Activated T-helper 1 cell treated with anti-CD3 and anti-CD28 coated beads, Interleukin-12 subunit alpha, Interleukin-12 subunit beta, Interleukin-2, Interleukin-4 antibody, amounts not matched to agents 30 ng/mL and 10 ng/mL and 1 ng/mL, durations not matched to agents 14 hours and 24 hours and 36 hours (primary cell): ENCODE measurements at places on chromosomes 4 and X.

GRCh38 chr4:98605216-98605615, 53.2 kb downstream of the TSPAN5 start:
- DNase-seq, result no peak

DNA sequence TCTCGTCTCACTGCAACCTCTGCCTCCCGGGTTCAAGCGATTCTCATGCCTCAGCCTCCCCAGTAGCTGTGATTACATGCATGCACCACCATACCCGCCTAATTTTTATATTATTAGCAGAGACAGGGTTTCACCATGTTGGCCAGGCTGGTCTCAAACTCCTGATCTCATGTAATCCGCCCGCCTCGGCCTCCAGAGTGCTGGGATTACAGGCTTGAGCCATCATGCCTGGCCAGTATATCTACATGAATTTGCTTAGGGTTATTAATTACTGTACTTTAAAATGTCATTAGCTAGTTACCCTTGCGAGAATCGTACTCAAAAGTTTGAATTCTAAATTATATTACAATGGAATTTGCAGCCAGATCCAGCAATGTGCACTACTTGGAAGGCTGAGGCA, 8.9 kb downstream of the CPEB2 start:
- DNase-seq, result no peak

GRCh38 chr4:177455561-177455970, 13.3 kb upstream of the AGA start:
- DNase-seq, result no peak

DNA sequence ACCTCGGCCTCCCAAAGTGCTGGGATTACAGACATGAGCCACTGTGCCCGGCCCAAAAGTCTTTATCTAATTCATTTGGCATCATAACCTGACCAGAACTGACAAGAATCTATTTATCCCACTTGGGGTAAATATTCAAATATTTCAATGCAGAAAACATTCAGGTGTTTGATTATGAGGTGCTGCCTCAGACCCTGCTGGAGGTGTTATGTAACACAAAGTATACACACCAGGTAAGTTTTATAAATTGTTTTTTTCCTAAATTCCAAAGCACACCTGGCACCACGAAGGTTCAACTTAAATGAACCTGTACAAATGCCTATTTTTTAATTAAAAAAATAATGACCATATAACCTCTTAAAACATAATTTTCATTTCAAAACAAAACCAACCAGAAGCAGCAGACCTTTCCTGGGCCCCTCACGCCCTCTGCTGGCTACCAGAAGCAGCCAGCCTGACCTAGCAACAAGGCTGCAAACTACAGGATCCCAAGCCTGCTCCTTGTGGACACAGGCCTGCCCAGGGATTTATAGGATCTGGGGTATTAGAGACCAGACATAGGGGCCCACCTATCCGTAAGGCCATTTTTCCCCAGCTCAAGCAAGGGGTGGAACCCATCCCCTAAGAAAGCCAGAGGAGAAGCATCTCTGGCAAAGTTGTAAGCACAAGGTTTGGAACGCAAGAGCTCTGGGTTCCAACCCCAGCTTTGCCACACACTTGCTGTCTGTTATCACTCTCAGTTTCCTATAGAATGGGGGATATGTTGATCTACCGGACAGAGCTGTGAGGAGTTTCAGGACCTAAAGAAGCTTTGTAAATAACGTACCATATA, 11.7 kb downstream of the OTUD5 start:
- no peak for DNase-seq

DNA sequence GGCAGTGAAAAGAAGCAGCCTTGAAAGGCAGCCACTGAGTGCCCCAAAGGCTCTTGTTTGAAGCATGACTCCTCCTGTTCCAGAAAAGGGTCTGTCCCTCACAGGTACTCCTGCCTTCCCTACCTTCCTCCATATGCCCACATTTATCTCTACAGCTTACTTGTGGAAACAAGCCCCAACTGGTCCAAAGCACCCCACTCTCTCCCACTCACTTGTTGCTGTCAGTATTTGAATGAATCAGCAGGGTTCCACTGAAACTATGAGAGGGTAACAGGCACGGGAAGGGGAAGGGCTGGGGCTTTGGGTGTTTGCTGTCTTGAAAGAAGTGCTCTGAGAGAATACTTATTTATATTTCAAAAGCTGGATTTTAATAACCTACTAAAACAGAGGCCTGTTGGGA, 34.9 kb downstream of the GPR143 start:
- DNase-seq, result no peak

DNA sequence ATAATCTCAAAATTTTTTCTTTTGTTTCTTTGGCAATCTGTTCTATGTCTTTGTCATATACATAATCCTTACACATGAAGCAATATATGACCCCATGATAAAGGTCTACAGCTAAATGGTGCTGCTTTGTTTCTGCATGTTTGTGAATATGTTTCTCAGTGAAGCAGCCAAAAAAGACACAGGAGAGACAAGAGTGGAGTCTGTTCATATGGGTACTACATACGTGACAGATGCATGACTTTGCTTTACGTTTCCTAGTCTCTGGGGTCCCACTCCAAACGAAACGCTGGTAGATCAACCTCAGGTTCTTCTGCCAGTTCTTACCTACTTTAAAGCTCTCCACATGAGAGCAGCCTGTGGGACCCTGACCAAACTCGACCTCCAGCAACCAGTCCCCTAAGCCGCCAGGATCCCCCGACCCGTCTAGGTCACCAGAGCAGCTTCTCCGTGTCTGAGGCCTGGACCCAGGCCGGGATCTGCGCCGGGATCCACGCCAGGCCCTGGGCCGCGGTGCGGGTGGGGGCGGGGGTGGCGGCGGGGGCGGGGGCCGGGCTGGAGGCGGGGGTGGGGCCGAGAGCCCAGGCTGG, 1.5 kb downstream of the USP51 start:
- no peak for DNase-seq

- no peak for DNase-seq
Measured at GRCh38 chrX:72307646-72308051, 1.9 kb upstream of the CITED1 start.

DNA sequence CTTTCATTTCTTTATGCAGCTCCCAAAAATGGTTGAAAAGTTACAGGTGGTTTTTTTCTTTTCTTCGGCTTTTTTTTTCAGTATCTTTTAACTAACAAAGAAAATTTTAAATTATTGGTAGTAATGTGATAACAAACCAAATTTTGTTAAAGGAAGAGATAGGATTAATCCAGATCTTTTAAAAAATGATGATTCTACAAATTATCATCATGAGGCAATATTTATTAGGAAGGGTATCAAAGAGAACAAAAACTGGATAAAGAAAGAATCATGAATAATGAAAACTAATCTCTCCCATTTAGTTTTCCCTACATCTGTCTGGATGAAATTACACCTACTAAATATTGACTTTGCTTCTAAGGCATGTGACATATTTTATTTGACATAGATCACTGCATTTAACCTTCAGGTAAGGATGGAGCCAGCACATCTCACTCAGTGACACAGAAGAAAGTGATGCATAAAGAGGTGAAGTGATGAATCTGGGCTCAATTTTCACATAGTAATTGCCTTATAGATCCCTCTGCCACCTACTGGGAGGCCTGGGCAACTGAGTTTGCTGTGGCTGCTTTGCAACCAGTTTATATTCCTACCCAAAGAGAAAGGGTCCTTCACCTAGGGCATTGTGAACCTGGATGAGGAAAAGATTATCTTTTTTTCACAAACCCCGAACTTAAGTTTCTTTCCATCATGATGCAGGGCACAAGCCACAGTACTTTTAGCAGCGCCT, 155.6 kb downstream of the HNRNPD start:
- DNase-seq, result no peak

DNA sequence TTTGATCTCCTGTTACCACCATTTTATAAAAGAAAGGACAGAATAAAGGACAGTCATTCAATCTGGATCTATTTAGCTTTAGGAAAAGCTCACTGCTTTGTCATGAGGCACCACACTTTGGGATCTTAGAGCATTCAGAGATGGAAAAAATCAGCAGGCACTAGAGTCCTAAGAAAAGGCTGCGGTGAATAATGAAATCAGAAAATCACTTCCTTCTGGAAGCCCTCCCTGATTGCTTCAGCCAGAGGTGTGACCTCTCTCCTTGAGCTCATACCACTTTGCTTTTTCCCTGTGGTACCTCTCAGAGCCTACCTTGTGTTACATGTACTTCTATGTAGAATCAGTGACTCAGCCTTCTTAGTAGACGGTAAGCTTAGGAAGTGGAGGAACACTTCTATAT, 8.7 kb upstream of the TRPC5OS start:
- DNase-seq, result no peak

- no peak for DNase-seq
Measured at GRCh38 chr4:137300776-137301175, 231.5 kb downstream of the PCDH18 start.

- no peak for DNase-seq
Measured at GRCh38 chr4:157271166-157271869, 50.8 kb downstream of the GRIA2 start.

- no peak for DNase-seq
Measured at GRCh38 chr4:122293374-122294365, 85.1 kb upstream of the ADAD1 start.

DNA sequence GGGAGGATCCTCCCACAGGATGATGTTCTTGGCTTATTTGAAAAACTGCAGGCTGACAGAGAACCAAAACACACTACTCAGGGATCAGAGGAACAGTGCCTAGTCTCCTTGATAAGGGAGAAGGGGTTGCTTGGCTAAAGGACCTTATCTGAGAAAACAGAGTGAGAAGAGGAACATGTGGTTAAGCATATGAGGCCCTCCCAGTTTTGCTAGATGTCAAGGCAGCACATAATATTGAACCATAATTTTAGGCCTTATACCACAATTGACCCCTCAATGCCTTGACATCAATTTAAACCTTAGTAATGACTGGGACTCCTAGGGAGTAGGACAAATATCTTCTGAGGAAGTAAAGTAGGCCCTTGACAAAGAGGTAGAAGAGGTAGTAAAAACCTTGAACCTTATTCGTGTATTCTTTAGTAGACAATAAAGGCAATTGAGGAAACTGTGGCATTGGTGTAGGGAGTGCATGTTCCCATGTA, 79.3 kb downstream of the TEX13C start:
- DNase-seq, result no peak

GRCh38 chr4:7297374-7297773, 105.0 kb downstream of the SORCS2 start:
- no peak for DNase-seq

- no peak for DNase-seq
Measured at GRCh38 chr4:93828332-93828994, at the start of gene ATOH1. Gene ATOH1, plus strand, starts transcription at chr4:93828753. Its CDS starts 174 bp downstream, at chr4:93828927.

GRCh38 chr4:15674926-15675325, 6.7 kb upstream of the FAM200B start:
- no peak for DNase-seq

DNA sequence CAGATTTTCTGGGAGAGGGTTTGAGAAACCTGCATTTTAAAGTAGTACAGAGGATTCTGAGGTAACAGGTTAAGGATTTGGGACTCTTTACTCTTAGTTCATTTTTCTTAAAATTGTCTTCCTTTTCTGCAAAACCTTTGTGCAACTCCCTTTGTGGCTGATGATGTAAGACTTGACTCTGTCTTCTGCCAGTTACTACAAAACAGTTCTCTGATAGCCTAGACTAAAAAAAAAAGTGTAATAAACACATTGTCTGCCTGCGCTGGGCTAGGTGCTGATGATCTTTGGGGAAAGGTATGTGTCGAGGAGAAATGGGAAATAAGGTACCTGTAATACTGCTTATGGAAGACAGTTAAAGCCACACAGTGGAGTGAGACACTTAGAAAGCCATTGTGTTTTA, 28.7 kb downstream of the IL13RA1 start:
- DNase-seq, result no peak

GRCh38 chr4:112153211-112153791, 8.0 kb downstream of the FAM241A start:
- DNase-seq, result no peak

- DNase-seq, result no peak
Measured at GRCh38 chr4:127685292-127685691, 44.9 kb upstream of the SLC25A31 start.

DNA sequence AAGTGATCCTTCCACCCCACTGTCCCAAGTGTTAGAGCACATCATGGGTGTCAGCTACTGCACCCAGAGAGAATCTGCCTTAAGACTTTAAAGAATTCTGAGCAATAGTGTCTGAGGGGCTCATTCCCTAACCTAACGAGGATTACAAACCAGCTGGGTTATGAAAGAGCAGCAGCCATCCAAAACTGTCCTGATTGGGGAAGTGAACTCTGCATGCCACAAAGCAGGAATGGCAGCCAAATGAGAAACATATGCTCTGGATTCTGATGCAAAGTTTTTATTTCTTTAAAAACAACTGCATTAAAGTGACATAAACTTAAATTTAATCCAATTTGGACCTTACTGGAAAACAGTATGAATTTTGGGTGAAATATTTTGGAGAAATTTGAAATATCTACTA, 103.2 kb downstream of the ANXA3 start:
- no peak for DNase-seq

- DNase-seq, result no peak
Measured at GRCh38 chr4:113012786-113013185, 36.7 kb upstream of the ANK2 start.

DNA sequence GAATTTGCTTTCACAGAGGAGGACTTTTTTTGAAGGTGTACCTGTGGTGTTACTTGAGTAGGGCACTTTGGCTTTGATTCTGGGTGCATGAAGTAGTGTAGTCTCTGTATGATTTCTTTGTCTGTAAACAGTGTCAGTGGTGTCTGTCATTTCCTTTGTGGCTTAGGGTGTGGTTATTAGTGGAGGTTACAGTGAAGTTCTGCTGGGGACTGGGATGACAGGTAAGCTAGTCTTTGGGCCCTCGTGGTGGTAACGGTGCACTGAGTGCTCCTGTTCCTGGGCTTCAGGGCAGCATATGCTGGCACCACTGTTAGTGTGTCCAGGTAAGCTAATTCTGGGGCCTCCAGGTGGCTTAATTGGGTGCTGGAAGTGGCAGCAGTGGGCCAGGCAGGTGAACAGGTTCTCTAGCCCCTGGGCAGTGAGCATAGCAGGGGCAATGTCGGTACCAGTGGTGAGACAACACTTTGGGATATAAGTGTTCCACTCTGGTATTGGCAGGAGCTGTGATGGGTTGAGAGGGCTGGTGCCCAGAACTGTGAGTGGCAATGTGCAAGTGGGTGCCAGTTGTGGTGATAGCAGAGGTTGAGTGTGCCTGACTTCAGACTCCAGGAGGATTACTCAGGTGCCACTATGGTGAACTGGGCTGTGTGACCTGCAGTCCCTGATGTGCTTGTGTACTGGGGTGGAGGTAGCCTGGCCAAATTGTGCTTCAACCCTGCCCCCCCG, 26.0 kb upstream of the VSIG1 start:
- DNase-seq, result peak; percentile 18

DNA sequence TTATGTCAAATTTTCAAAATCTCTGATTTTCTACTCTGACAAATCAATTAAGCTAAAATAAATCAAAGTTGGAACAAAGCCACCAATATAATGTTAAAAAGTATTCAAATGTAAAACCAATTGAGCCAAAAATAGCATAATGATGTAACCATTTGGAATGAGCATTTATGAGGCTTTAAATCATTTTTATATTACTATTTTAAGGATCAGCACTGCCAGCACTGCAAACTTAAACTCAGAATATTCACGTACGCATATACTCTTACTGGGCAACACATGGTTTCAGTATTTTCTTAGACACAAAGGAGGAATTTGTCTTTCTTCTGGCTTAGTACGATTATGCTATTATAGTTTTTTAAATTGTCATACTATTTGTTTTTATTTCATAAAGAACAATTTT, 52.2 kb downstream of the AFAP1 start:
- DNase-seq, result no peak
